ENCODE measurements at places on chromosomes 13 and 19.

GRCh38 chr13:72643311-72643989, 84.0 kb downstream of the MZT1 start:
- peak; percentile 19 for DNase-seq

- DNase-seq, result no peak
Measured at GRCh38 chr19:52398081-52398441, 412 bp downstream of the ZNF528 start.

GRCh38 chr19:18441804-18442788, 4.2 kb upstream of the ISYNA1 start:
- DNase-seq, result no peak

DNA sequence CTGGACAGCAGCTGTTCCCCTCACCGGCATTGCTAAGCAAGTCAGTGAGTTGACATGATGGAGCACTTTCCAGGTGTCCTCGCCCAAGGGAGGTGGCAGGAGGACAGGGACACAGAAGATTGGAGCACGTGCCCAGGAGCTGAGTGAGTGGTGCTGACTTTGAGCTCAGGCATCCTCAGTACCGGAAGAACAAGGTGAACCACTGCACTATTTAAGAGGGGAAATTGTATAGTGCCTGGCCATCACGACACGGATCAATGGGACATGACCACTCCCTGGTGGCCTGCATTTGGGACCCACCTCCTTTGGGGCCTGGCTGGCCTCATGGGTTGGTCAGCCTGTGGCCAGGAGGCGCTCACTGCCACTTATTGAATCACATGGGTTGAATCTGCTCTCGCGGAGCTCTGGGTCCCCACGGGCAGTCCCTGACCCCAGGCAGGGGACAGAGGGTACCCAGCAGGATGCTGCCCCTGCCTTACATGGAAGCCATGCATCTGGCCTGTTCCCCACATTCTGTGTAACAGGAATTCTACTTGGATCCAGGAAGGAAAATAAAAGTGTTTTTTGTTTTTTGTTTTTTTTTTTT, 206.9 kb upstream of the ZNF536 start:
- no peak for DNase-seq

- DNase-seq, result peak; percentile 68
Measured at GRCh38 chr19:19145684-19146608, 7.7 kb upstream of the TMEM161A start.

DNA sequence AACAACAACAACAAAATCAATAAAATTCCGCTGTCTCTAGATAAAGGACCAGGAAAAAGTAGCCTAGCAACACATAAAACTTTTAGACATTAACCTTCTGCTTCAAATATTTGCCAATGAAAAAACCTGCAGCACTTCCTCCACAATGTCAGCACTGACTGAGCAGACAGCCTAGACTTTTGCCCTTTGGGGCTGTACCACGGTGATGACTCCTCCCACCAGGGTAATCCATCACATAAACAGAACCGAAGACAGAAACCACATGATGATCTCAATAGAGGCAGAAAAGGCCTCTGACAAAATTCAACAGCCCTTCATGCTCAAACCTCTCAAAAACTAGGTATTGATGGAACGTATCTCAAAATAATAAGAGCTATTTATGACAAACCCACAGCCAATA, 30.2 kb upstream of the TRPC4 start:
- no peak for DNase-seq

DNA sequence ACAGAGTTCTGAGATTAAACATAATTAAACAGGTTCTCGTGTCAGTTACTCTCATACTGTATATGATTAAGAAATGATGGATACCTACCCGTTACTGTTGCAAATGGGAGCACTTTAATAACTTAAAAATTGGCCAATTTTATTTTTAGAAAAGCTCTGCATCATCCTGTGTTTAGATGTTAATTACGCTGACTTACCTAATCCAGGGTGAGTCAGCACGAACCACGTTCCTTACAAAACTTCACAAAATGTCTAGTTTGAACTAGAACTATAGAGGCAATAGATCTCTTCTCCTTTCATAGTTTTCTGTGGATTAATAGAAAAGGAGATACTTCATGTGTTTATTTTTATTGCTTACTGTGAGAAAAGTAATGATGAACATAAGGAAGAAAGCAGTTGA, 363.9 kb downstream of the MYO16 start:
- no peak for DNase-seq

DNA sequence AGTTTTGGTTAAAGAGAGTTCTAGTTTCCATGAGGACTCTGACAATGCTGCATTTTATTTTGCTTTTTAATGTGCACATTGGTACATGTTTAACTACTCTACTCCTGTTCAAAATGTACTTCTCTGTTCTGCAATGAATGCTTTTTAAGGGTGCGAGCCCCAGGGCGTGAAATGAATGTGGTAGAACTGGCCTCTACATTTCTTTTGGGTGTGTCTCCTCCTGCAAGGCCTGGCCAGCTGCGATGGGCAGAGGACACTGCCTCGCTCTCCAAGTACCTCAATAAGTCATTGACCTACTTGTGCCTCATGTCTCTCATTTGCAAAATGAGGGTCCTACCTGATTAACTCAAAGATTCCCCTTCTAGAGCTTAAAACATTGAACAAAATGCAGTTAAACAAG, 6.7 kb downstream of the RGS9BP start:
- DNase-seq, result no peak

- no peak for DNase-seq
Measured at GRCh38 chr13:20049558-20050473, 91.3 kb downstream of the ZMYM2 start.

GRCh38 chr13:21932996-21933395, 262.1 kb downstream of the FGF9 start:
- no peak for DNase-seq

DNA sequence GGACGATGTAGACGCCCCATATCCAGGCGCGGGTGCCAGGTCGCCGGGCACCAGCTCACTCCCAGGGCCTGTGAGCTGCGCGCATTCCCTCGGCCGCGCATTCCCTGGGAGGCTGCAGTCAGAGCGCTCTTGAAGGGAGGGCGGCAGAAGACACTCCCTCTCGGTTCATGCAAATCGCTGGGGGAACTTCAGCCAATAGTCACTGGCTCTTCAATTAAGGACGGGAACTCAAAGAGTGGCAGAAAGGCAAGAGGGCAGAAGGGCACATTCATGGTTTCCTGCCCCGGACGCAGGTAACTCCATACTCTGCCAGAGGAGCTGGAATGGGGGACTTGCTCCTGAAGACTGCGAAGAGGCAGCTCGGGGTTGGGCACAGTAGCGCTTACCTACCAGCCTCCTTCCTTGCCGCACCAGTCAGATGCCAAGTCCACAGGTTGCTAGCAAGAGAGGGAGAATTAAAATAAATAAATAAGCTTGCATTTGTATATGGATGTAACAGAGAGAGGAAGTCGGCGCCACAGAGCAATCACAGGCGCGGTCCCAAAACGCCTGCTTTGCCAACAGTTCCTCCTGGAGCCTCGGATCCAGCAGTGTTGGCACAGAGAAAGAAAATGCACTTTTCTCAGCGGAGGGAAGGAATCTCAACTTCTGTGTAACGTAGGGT, 459 bp downstream of the PCDH20 start:
- no peak for DNase-seq

DNA sequence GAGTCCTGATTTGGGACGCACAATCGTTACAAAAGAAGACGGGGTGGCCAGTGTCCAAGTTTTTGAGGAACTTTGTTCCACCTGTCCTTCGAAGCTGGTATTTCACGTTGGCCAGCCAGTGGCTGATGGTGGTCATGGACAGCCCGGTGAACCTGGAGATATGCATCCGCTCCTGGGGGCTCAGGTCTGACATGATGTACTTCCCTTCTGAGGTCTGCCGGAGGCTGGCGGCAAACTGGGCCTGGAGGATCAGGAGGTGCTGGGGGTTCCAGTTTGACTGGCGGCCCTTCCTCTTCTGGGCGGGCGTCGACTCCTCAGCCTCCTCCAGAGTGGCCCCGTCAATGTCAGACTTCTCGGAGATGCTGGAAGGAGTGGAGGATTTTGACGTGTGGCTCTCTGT, 72.4 kb downstream of the TSHZ3 start:
- no peak for DNase-seq

DNA sequence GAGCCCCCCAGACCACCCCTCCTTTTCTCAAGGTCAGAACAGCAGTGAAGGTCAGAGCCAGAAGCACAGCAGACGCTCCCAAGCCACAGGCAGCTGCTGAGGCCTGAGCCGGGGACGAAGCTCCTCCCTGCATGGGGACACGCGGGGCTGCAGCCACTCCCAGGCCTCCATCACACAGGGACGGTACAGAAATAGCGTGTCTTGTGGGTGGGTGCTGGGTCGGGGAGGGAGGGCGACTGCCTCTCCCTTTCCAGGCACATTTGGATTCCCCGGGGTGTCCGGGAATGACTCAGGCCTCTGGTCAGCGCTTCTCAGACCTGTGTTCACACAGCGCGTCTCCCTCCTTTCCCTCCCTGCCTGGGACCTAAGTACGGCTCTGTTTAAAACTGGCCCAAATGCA, 33.2 kb downstream of the RASA3 start:
- peak; percentile 13 for DNase-seq

GRCh38 chr13:41706152-41706551, 248.8 kb downstream of the RGCC start:
- no peak for DNase-seq

All from naive thymus-derived CD4-positive, alpha-beta T cell (primary cell).